Cortex of kidney (tissue), 1 donor: ENCODE measurements at places on chromosomes 2 and 18.

DNA sequence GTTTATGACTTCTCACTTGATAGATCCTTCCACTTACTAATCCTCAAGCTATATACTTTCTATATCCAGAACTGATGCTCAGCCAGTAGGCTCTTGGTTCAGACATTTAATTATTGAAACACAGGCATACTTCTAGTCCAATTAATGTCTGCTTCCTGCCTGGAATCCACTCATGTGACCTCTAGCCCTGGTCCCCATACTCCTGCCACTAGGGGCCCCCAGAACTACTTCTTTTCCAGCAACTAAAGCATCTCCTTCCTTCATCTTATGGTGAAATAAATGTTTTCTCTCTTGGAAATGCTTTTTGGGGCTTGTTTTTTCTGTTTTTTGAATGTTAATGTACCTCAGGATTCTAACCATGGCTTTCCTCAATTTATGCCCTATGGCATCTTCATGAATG lies 527.6 kb downstream of the SATB2 start:
- DNase-seq, result no peak

- no peak for DNase-seq
These were observed 279.0 kb upstream of the NRP2 start for GRCh38 chr2:205403244-205403825.

DNA sequence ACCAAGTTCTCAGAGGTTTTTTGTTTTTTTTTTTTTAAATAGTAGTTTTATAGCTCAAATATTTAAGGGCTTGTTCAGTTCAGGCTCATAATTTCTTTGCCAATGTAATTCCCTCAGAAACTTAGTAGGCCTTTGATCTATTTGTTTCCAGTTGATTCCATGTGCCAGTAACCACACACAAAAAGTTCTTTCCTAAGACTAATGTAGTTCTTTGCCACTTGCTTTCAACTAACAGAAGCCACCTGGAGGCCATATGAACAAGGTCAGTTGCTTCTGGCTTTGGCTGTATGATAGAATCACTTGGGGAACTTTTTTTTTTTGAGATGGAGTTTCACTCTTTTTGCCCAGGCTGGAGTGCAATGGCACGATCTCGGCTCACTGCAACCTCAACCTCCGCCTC lies 100.7 kb downstream of the DTNB start:
- DNase-seq, result no peak

GRCh38 chr2:2869553-2869952 lies 508.1 kb downstream of the EIPR1 start:
- DNase-seq, result no peak

- DNase-seq, result no peak
These were observed 675.2 kb upstream of the ID2 start for GRCh38 chr2:8006626-8007025.

DNA sequence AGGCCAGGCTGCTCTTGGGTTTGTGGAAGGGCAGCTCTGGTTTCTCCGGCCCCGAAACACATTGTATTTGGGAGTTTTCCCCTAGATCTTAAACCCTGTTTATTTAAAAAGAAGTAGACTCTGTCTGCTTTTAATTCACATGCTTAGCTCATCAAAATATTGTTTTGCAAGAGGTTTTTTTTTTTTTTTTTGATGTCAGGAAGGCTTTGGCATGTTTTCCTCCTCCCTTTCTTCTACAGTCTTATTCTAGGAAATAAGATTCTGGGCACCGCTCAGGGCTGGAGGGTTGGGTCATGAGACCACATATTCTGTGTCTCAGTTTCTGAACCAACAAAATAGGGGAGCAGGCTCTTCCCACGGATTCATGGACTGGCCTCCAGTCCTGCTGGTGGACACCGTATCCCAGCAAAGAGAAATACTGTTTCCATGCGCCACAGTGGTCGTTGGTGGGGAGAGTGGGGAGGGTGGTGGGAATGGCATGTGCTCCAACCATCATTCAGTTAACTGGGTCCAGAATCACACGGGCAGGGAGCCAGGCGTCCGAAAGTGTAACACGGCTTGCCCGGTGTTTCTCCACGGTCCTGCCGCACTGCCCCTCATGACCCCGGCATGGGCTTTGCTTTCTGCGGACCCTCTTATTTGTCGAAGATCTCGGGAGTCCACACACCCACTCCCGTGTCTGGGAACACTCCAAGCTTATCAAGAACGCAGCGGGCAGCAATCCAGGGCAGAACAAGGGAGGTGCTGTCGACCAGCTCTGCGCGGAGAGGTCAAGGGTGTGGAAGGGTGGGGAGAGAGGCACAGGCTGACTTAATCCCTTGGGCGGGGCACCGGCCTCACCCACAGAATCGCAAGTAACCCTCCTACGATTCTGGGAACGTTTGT lies 176.7 kb downstream of the GLI2 start:
- no peak for DNase-seq

GRCh38 chr18:79625195-79625923 lies 54.2 kb upstream of the CTDP1 start:
- DNase-seq, result no peak

DNA sequence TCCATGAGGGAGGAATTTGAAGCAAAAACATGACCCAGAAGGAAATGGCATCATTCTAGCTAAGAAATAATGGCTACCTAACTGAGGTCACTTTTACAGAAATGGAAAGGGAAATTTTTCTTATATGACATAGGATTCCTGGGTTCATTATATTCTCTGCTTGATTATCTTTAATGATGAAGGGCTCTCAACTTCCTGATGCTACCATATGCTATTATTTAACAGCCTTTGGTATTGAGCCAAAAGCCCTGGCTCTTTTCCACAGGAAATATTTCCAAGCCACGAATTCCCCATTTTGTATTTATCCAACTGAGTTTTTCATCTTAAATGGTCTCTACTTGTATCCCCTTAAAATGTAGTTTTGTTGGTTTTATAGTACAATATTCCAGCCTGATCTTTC lies 63.2 kb upstream of the NPAS2 start:
- no peak for DNase-seq

- DNase-seq, result no peak
These were observed 189.3 kb downstream of the ANAPC1 start for GRCh38 chr2:111694700-111695101.

DNA sequence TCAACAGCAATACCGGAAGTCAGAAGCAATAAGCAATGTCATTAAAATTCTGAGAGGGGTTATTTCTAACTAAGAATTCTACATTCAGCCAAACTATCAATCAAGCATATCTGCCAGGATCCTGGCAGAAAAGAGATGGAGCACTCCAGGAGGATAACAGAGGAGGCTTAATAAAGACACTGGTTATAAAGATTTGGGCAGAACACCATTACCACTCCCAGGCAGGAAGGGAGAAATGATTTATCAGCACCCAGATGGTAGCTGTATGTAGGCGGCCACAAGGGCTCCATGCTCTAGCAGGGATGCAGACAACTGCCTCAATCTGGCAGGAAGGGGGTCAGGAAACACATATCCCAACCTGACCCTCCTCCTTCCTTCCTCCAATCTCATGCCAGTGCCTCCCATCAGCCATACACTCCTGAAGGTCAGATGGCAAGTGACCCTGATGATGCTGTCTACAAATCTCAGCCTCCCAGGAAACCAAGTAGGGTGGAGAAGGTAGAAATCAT lies 20.5 kb upstream of the TNFAIP6 start:
- DNase-seq, result no peak

- no peak for DNase-seq
These were observed 239.6 kb downstream of the MREG start for GRCh38 chr2:215773728-215774127.

GRCh38 chr18:306608-307255 lies 38.9 kb upstream of the THOC1 start:
- no peak for DNase-seq

DNA sequence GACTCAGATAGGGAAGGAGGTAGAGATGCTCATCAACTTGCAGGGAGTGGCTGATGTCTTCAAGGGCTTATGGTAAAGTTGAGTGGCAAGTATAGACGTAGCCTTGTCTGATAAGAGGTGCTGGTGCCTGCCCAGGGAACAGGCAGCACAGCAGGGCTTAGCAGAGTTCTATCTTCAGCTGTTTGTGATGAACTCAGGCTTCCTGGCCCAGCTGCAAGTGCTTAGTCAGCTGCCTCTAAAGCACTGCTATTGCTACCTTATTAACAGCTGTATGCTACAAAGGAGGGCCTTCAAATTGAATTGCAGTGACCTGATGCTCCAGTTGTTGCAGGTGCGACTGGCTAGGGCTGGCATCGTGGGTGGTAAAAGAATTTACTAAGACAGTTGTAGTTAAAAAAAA lies 82.1 kb downstream of the TSN start:
- DNase-seq, result no peak

DNA sequence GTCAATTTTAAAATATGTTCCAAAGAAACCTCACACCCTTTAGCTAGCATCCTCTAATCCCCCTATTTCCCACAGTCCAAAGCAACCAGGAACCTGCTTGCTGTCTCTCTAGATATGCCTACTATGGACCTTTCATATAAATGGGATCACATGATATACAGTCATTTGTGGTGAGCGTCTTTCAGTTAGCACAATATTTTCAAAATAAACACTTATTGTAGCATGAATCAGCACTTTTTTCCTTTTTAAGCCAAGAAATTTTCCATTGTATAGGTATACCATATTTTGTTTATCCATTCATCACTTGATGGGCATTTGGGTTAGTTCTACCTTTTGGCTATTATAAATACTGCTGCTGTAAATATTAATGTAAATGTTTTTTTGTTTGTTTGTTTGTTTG lies 223.0 kb upstream of the DOK6 start:
- no peak for DNase-seq

DNA sequence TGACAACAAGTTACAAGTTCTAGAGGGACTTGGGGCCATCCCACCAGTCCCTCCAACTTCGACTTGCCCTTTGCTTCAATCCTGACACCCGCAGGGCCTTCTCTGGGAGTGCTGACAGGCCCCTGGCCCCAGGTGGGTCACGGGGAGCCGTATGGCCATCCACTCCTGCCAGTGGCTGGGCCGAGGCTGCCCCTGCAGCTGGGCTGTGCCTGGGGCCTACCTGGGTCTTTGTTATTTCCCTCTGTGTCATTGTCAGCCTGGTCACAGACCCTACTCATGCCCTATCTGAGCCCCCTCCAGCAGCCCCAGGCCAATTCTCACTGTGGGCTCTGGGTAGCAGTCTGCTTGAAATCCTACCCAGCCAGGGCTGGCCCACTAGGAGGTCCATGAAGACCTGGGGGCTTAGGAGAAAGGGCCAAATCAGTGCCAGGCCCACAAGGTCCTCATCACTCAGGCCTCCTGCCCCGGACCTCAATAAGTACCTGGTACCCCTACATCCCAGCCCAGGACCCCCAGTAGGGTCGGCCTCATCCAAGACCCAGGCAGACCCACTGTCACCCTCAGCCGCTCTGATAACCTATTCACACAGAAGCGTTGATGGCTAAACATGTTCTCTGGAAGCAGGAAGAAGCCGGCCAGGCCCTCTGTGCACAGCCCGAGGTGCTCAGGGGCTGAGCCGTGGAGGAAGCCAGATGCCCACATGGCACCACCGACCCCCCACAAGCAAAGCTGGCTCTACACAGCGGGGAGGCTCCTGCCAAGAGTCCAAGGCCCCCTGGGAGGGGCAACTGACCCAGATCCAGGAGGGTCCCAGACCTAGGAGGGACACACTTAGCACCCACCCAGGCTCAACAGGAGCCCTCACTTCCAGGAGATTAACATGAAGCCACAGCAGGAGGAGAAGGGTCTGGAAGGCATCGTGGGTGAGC lies 57.7 kb downstream of the BIN1 start:
- DNase-seq, result no peak

DNA sequence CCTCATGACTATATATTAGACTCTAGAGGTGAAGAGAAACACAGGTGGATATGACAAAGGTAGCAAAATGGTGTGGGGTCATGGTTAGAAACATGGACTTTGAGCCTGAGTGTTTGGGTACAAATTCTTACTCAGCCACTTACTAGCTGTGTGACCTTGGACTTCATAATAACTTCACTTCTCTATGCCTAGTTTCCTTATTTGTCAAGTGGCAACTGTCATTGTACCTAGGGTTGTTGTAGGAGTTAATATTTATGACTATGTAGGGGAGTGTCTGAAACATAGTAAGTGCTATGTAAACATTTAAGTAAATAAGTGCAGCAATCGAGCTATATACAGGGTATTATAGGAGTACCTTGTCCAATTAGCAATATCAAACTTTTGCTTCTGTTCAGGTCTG lies 49.7 kb upstream of the RAPH1 start:
- DNase-seq, result no peak

DNA sequence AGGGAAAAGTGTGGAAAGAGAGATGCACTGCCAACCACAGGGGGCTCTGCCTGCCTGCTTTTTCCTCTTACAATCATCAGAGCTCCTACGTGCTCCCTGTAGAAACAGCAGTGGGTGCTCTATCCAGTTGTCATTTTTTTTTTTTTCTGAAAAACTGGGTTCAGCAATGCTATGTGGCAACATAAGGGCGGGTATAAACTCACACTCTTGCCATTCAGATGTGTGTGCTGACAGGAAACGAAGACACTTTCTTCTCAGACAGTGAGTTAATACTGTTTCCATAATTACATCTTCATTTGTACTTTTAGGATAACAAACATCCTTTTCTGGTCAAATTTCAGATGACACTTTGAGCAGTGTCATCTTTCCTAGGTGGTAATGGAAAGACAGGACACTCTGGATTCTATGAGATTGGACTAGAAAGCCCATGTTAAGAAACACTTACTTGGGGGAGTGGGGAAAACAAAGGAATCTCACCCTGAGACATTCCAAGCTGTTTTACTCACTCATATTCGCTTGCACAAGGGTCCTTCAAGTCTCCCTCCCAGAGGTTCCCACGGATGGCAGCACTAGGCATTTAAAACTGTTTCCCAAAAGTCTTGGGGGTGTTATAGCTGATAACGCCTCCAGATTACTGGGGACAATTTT lies 41.3 kb downstream of the CCDC93 start:
- DNase-seq, result no peak

- DNase-seq, result no peak
These were observed 222.1 kb downstream of the ANKRD30B start for GRCh38 chr18:14970027-14970426.

- DNase-seq, result no peak
These were observed 151.2 kb downstream of the CAPN13 start for GRCh38 chr2:30656079-30656478.

DNA sequence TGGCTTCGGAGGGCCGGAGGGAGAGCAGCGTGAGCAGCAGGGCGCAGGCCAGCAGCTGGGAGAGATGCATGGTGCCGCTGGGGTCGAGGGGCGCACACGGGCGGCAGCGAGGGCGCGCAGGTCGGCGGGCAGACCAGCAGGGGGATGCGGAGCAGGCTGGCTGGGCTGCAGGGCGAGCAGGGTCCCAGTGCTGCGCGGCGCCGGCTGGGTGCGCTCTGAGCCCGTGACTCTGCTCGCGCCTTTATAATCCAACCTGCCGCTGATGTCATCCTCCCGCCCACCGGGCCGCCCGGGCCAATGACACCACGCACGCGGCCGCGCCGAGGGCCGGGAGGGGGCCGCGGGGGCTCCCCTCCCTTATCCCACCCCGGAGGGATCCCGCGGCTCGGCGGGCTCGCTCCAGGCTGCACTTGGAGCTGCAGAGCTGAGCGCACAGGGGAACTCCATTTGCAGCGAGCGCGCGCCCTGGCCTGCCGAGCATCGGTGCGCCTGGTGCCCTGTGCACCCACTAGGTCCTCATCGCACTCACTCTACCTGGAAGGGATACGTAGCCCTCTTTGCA lies at the start of gene NPPC:
Gene NPPC, minus strand, starts transcription at position 217 of the 562 bp plus-strand sequence. Its CDS starts 147 bp downstream, at position 70.
- DNase-seq, result no peak

- DNase-seq, result no peak
These were observed 4.8 kb downstream of the OTX1 start for GRCh38 chr2:63055226-63056106.
